ENCODE measurements at places on chromosomes 16 and 17.
A peak's percentile ranks its signal among the peaks of the same experiment; 100 is the strongest.

- DNase-seq: no peak
Measured at GRCh38 chr17:37121616-37122015, 172.9 kb downstream of the AATF start.

DNA sequence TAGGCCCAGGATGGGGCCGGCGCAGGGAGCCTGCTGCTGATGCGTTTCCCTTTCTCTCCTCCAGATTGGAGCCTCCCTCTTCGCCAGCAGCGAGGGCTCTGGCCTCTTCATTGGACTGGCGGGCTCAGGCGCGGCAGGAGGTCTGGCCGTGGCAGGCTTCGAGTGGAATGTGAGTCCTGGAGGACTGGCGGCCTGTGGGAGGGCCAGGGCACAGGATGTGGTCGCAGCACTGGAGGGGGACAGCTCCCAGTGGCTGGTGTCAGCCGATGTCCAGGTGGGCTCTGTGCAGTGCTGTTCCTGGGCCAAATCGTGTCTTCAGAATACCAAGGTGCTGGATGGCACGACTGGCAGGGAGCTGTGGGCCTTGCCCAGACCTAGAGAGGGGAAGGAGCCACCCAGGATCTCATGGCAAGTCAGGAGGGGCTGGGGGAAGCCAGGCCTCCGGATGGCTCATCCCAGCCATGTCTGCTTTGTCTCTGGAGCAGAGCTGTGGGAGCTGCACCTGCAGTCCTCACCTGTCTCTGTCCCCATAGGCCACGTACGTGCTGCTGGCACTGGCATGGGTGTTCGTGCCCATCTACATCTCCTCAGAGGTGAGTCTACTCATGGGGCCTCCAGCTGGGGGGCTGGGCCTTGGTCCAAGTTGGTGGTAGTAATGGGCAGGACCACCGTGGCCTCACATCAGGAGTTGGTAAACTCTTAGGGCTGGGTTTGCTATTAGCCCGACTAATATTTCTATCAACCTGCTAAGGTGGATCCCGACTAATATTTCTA, 7.3 kb downstream of the SLC5A10 start:
- no peak for DNase-seq

GRCh38 chr16:10862438-10862837, 14.6 kb upstream of the CIITA start:
- peak; percentile 25 for DNase-seq

- no peak for DNase-seq
Measured at GRCh38 chr16:69309316-69309715, 1.8 kb upstream of the VPS4A start.

DNA sequence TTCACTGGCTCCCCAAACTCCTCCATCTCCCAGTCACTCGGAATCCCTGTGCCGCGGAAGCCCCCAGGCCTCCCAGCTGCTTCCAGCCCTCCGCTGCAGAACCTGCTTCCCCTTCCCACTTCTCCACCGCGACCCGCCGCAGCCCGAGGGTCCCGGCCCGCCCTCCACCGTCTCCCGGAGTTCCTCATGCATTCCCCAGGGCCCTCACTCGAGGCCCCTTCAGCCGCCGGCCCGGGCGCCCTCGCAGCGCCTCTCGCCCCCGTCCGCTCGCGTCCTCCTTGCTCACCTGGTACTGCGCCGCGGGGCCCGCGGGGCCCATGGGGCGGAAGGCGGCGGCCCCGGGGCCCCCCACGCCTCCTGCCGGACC, 329 bp downstream of the SMARCD2 start:
- DNase-seq: no peak
